Fibroblast of the conjunctiva (primary cell): ENCODE measurements at places on chromosomes 7 and 10.

DNA sequence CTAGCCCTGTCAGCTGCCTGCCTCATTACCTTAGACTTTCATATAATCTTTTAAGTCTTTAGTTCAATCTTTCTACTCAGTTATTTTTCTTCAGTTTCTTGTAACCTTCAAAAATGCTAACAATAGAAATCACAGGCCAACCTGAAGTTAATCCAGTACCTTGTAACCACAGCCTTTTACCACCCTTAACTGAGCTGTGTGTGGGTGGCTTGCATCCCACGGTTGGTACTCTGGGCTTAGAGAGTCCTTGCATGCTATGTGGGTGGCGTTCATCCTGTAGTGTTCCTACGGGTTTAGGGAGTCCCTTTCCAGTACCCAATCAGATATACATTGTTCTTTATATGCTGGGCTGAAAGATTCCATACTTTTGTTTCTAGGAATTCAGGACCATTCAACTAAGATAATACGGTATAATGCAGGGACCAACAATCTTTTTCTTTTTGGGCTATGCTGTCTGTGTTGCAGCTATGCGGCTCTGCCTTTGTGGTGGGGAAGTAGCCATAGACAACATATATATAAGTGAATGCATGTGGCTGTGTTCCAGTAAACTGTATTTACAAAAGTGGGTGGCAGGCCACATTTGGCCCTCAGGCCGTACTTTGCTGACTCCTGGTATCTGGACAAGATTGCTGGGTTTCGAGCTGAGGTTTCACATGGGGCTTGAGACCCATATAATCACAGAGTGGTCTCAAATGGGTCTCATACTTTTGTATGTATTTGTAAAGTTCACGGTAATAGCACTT lies 280.8 kb upstream of the LRGUK start:
- DNase-seq: no peak

DNA sequence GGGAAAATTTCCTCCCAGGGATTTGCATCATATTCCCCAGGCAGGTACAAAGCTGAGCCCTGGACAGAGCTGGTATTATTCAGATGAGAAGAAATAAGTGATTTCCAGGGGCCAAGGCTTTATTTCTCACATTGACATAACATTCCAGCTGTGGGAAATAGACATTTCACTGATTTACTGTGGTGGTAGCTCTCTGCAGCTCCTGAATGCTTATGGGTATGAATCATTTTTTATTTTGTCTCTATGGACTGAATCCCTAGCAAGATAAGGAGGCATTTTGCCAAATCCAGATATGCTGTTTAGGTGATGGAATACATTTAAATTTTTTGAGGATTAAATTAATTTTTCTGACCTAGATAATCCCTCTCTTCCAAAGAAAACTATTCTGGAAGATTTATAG lies 97.9 kb downstream of the MTPN start:
- no peak for DNase-seq

- DNase-seq: no peak
Measured at GRCh38 chr7:130201796-130202195, 3.4 kb downstream of the TMEM209 start.

DNA sequence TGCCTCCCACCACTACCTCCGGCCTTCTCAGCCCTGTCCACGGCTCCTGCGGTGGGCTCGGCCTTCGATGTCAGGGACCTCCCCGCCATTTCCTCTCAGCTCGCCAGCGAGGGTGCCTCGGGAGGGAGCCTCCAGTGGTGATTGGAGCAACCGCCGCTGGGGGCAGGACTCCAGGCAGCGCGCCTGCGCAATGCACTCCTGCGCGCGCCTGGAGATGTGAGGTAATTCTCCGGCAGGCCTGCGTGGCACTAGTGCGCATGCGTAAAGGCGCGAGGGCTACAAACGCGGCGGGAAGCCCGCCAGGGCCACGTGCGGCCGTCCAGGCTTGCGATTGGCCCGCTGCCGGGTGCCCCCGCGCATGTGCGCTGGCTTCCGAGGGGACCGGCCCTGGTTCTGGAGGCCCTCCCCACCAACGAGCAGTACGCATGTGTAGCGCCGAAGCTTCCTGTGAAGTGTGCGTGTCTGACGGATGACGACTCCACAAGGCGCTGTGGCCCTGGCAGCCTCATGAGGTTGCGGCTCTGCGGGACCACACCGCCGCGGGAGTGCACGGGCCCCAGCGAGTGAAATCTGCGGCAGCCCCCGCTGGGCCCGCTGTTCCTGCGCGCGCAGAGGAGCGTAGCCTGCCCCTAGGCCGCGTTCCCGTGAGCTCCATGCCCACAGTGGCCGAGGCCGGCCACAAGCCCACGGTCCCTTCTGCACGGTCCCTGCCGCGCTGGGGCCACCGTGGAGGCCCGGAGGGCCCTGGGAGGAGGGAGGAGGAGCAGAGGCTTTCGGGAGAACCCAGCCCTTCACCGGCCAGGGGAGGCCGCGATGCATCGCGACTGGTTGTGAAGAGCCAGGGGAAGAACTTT lies at the start of gene SYCE1:
TSS of gene SYCE1 (minus strand) at position 143 of the 854 bp plus-strand sequence. CDS start at position 89, 54 bp downstream.
- DNase-seq: no peak

GRCh38 chr7:66974986-66975590 lies 20.3 kb downstream of the SBDS start:
- no peak for DNase-seq

DNA sequence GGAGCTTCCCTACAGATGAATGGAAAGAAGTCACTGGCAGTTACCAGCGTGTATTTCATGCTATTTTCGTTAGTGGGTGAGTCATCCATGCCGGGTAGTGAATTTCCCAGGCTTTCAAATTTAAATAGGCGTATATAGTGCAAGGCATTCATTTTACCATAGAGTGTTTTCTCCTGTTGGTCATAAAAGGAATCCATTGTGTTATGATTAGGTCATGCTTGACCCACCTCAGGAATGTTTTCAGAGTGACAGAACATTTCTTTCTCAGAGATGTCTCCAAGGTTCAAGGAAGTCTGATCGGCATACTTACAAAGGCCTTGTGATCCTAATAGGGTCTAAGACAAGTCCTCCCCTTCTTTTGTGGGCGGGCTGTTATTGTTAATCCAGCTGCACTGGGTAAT lies 110.7 kb downstream of the AKR1D1 start:
- DNase-seq: no peak

DNA sequence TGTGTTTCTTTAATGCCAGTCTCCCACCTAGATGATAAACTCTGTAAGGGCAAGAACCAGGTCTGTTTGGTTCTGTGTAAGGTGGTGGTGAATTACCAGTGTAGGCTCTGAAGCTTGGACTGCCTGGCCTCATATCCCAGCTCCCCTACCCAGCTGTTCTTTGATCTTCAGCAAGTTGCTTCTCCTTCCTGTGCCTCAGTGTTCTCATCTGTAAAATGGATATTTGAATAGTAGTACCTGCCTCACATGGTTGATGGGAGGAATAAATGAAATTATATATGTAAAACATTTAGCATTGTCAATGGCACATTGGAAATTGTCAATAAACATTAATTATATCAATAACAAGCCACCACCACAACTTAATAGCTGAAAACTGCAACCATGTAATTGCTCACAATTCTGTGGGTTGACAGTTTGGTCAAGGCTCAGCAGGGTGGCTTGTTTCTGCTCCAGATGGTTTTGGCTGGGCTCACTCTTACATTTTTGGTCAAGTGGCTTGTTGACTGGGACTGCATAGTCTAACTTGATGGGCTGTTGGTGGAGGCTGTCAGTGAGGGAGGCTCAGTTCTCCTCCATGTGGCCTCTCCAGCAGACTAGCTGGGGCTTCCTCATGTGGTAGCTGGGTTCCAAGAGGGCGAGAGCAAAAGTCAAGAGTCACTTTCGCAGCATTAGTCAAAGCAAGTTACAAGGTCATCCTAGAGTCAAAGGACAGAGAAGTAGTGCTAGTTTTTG lies 84.5 kb upstream of the DUSP5 start:
- DNase-seq: no peak
